ENCODE measurements at places on chromosomes 13 and 19.

- peak; percentile 9 for DNase-seq
These were observed 167.0 kb downstream of the COG6 start for GRCh38 chr13:39822437-39822836.

DNA sequence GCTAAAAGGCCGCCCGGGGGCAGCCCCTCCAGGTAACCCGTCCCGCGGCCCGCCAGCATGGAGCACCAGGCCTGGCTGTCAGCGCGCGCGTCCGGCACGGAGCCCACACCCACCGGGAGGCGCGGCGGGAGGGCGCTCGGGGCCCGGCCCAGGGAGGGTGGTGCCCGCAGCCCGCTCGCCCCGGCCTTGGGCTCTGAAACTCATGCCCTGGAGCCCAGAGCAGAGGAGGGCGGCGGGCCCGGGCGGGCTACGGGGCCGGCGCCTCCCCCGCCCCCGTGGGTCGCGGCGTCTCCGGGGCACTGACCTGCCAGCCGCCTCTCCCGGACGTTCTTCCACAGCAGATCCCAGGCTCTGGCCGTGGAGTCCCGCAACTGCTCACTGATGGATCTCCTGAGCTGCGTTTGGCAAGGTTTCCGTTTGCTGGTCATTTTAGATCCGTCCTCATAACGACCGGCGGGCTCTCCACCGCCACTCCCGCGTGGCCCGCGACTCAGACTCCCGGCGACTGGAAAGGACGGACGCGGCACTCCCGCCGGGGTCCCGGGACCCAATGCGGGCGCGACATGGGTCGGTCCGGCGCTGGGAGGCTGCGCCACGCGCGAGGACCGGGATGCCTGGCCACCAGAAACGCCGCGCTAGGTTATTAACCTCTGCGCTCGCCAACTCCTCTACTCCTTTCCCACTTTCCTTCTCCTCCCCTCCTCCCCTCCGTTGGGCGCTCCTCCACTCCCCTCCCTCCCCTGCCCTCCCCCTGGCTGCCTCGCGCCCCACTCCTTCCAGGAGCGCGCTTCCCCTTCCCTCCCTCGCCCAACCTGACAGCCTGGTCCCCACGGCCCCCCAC is 64.7 kb upstream of the STARD13 start:
- DNase-seq = peak; percentile 50

GRCh38 chr13:84865783-84866221 is 933.4 kb downstream of the SLITRK6 start:
- no peak for DNase-seq

DNA sequence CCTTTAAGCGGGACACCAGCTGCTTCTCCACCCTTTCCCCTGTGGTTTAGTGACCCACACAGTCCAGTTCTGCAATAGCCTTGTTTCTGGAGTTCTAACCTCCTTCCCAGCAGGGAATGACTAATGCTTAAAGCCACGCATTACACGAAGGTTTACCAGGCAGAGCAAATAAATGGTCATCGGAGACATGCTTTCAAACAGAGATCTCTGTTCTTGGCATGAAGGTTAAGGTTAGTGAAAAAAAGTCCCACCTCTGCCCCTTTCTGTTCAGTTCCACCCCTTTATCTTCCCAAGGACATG is 25.3 kb upstream of the MEDAG start:
- DNase-seq = peak; percentile 94

DNA sequence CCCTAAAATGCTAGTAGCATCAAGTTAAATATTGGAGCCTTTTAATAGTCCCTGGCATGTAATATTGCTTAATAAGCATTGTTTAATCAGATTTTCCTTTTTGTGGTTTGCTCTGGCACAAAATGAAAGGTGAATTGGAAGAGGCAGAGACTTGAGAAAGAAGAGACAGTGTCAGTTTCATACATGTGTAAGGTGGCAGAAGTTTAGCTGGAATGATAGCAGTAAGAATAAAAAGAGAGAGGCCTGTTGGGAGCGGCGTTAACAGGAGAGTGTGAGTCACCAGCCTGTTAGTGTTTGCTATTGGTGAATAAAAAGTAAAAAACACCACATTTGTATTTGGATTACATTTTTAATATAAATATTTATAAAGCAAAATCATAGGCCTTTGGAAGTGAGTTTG is 145.3 kb downstream of the PDS5B start:
- peak; percentile 49 for DNase-seq

- DNase-seq = no peak
These were observed 3.8 kb downstream of the ELAVL1 start for GRCh38 chr19:8001651-8001994.

- DNase-seq = no peak
These were observed 44.7 kb downstream of the RGCC start for GRCh38 chr13:41502031-41502430.

- DNase-seq = no peak
These were observed 4.0 kb upstream of the FLT3LG start for GRCh38 chr19:49469828-49470614.

DNA sequence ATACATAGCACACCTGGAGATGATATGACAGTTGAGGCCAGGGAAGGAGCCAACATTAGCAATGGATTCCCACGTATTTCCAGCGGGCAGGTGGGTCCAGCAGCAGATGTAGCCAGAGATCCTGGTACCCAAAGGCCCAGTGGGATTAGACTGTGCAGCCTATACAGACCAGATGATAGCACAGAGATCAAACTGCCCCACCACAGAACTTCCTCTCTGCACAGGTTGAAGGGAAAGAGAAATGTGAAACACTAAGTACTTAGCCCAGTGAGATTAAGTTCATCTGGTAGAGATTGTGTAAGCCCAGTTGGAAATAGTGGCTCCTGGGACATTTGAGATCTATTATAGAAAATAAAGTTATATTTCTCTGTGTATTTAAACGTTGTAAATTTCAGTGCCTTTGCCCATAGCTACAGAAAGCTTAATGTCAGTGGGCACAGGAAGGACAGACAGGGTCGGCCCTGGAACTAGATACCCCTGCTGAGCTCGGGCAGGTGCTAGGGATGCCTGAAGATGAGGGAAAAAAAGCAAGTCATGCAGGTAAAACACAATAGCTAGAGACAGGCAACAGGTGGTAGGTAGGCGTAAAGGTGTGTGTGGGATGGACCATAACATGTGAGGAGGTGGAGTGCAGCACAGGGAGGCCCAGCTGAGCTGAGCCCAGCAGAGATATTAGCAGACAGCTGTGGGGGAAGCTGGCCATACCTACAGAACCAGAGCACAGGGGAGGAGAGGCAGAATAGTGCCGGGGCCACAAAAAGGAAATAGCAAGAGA is 27.3 kb upstream of the SPATA13 start:
- no peak for DNase-seq

DNA sequence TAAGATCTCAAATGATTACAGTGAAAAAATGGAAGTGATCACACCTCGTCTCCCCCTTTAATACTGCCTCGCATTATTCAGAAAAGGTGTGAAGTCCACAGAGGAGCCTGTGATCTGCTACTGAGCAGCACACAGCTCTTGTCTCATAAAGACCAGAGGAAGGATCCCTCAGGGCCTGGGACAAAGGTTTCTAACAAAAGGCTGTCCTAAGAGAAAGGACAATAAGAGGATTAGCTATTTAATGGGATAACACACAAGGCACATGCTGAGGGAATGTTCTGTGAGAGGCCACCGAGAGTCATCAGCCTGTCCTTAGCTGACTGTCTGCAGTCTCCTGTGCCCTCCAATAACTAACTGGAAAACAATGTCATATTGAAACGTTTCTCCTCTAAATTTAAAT is 26.7 kb downstream of the EBPL start:
- DNase-seq = no peak

DNA sequence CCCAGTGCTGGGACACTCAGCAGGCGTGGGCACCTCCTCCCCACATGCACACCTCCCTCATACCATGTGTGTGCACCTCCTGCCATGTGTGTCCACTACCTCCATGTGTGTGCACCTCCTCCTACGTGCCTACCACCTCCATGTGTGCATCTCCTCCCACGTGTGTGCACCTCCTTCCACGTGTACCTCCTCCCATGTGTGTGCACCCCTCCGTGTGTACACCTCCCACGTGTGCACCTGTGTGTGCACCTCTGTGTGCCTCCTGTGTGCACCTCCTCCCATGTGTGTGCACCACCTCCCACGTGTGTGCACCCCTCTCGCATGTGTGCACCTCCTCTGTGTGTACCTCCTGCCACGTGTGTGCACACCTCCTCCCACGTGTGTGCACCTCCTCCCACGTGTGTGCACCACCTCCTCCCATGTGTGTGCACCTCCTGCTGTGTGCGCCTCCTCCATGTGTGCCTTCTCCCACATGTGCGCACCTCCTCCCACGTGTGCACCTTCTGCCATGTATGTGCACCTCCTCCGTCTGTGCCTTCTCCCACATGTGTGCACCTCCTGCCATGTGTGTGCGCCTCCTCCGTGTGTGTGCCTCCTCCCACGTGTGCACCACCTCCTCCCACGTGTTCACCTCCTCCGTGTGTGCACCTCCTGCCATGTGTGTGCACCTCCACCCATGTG is 6.1 kb upstream of the C13orf46 start:
- no peak for DNase-seq

DNA sequence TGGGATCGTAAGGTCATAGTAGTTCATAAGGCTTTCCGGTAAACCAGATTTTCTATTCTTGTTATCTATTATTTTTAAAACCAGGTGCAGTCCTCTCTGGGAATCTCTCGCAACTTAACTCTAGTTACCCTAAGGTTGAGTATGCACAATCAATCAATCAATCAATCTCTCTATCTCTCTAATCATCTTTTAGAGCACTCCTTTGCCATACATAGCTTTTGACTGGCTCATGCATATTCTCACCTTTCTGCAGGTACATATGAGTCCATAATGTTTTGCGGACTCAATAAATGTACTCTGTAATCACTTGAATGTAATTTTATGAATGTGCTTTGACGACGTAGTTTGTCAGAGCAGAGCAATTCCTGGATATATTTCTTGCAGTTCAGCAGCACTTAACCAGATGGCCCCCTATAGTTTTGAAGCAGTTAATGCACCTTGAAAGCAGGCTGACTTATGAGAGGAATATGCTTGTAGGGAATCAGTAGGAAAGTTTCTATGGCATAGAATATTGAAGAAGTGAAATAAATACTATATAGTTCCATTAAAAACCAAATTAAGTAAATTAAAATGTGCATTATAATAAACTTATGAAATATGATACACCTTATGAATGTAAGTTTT is 524.7 kb downstream of the GPC5 start:
- DNase-seq = no peak

- no peak for DNase-seq
These were observed 85.5 kb downstream of the CACNA1A start for GRCh38 chr19:13420780-13421179.
